Jurkat, Clone E6-1 (cell line): ENCODE measurements at places on chromosomes 4 and X.
A peak's percentile ranks its signal among the peaks of the same experiment; 100 is the strongest.

DNA sequence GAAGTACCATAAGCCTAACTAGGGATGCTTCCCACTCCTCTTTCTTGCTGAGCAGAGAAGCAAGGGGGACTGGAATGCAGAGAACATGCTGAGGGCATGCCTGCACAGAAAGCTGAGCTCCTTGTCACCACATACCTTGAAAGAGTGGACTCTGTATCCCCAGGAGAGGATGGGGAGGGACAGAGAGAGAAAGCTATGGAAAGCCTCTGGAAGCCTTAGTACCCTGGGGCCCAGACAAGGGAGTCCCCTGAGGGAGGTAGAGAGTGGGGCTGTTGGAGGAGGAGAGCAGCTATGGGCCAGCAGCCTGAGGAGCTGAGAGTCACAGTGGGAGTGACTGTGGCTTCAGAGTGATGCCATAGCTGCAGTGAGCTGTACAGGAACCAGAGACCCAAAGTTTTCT lies 77.9 kb downstream of the RTL9 start:
- DNase-seq, result no peak

DNA sequence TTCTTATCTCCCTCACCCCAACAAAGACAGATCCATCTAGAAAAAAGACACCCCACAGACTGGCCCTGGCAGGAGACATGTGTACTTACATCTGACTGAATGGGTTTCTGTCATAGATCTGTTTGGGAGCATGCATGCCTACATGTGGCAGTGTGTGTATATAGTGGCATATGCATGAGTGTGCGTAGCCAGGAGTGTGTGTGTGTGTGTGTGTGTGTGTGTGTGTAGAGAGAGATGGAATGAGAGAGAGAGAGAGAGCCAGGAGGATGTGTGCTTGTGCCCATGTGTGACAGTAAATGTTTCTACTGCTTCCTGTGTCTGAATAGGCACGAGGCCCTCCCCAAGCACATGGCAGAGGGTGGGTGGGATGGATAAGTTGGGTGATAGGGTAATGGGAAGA lies 37.1 kb downstream of the EFNB1 start:
- no peak for DNase-seq

DNA sequence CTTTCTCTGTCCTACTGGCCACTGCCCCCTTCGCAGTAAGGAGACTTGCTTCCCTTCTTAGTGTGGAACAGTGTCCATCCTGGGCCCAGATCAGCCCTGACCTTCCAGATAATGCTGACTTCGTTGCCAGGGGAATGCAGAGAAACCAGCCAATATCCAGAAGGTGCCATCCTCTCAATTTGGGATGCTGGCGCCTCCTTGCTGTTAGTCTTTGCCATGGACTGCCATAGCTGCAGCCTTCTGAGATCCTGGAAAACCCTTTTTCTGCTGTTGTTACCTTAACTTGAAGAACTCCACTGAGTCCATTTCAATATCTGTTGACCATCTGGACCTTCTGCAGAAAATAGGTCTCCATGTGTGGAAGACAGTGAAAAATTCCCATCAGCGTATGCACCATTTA lies 21.8 kb downstream of the RAI2 start:
- no peak for DNase-seq

- DNase-seq, result peak; percentile 76
Observed at GRCh38 chrX:119688911-119689321, 4.1 kb downstream of the SEPTIN6 start.
